ENCODE measurements at places on chromosomes 5 and 9.

- DNase-seq = no peak
These were observed 5.8 kb upstream of the MYOZ3 start for GRCh38 chr5:150655221-150655620.

DNA sequence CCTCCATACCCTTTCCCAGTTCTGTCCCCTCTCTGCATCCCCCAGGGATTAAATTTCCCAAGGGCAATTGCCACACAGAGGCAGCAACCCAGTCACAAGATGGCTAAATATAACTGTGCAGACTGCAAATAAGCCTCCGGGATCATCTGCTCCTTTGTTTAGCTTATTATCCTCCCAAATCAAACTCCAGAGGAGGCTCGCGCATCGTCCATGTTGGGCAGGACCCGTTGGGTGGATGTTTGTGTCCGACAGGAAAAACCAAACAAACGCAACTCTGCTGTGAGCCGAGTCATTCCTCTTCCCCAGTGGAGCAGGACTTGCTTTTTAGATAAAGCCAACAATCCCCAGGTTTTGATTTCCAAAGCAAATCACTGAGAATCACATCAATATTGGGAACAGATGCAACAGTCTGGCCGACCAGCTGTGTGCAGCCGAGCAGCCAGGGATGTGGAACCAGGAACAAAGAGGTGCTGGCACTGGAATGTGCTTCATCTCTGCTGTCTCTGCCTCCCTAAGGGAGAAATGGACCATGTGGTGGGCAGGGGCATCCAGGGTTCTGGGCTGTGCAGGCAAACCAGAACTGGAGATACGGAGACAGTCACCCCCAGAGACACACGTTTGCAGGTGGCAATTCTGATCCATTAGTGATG lies 89.8 kb downstream of the PTTG1 start:
- DNase-seq = no peak

- DNase-seq = peak; percentile 93
These were observed 320.1 kb upstream of the TARS1 start for GRCh38 chr5:33120671-33121070.

DNA sequence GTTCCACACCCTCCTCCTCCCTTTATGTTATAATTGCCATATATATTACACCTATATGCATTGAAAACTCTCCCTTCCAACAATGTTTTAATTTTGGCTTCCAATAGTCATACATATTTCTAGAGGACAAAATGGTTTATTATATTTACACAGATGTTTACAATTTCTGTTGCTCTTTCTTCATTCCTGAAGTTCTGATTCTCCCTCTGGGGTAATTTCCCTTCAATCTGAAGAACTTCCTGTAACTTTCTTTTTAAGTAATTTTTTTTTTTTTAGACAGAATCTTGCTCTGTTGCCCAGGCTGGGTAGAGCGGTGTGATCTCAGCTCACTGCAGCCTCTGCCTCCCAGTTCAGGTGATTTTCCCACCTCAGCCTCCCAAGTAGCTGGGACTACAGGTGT lies 173.0 kb upstream of the MAP1B start:
- DNase-seq = no peak

DNA sequence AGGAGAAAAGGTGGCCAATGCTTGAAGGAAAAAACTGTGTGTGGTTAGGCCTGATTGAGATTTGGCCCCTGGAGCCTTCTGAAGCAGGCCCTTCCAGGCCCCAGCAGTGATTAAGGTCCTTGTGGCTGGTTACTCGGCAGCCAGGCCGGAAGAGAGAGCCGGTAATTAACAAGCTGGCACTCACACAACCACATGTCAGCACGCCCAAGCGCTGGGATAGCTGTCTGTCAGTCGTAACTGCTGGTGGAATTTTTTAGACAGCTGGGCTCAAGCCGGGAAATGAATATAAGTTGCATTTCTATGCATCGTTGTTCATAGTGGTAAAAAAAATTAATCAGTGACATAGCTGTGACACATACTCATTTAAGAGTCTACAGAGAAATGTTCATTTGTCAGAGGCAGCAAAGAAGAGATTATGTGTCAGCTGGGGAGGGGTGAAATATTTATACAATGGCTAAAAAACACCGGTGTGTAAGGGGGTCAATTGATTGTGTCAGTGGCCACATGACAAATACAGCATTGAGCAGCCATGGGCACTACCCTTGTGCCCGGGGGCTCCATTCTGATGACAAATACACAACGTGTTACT lies 13.7 kb upstream of the ARAP3 start:
- DNase-seq = no peak

GRCh38 chr5:72760259-72760658 lies 56.2 kb upstream of the TNPO1 start:
- DNase-seq = no peak

- DNase-seq = no peak
These were observed 30.7 kb downstream of the INVS start for GRCh38 chr9:100129772-100130171.

DNA sequence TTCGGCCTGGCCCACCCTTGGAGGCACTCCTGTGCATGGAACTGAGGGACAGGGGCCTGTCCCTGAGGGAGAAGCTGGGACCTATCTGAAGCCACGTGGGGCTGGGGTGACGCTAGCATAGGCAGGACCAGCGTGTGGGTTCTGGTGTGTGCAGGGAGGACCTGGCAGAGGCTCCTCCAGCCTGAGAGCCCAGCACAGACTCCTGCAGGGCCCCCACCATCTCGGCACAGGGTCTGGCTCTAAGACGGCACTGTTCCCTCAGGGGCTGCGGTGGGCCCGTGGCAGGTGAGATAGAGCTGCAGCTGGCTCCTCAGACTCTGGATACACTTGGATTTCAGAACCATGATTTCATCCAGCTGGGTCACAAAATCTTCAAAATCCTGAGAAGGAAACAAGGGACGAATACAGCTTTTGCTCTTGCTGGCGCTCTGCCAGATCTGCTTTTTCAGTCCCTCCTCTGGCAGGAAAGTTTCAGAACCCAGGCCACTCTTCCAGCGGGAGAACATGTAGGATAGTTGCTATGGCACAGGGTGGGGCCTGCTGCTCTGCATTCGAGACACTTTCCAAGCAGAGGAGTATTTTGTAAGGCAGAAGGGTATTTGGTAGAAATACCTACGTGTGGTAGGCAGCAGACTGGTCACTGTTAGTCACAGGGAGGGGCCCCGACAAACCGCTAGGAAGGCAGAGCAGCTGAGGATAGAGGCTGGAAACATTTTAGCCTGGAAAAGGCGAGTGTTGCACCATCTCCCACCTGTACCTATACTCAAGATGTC lies 74.7 kb downstream of the KIF24 start:
- peak; percentile 92 for DNase-seq

- DNase-seq = no peak
These were observed 114.0 kb downstream of the ADAMTS2 start for GRCh38 chr5:179231309-179231708.

DNA sequence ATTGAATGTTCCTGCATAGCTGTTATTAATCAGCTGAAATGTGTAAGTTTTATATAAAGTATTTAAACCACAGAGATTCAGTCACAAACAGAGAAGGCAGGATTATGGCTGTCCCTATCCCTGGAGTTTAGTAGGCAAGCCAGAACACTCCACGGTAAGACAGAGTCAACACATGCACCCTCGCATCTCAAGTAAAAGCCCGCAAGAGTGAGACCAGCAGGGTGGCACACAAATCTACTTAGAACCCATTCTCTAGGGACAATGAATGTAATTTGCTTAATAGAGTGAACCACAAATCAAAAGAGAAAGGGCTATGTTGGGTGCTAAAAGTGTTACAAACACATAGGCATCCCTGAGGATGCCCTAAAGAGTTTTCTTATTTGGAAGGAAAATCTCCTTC lies 35.1 kb downstream of the LPAR1 start:
- DNase-seq = no peak

DNA sequence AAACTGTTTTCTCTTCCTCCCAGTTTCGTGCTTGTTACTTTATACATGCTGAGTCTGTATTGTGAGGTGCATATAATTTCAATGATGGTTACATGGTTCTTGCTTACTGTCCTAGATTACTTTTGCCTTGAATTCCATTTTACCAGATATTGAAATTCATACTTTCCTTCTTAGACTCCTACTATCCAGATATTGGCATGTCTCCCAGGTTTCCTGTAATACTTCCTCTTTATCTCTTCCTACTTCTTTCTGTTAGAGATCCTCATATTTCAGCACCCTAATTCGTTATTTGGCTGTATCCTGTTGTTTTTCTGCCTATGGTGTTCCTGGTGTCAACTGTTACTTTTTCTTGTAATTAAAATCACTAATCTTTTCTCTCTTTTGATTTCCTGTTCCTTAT lies 522.1 kb downstream of the CCDC171 start:
- DNase-seq = no peak

DNA sequence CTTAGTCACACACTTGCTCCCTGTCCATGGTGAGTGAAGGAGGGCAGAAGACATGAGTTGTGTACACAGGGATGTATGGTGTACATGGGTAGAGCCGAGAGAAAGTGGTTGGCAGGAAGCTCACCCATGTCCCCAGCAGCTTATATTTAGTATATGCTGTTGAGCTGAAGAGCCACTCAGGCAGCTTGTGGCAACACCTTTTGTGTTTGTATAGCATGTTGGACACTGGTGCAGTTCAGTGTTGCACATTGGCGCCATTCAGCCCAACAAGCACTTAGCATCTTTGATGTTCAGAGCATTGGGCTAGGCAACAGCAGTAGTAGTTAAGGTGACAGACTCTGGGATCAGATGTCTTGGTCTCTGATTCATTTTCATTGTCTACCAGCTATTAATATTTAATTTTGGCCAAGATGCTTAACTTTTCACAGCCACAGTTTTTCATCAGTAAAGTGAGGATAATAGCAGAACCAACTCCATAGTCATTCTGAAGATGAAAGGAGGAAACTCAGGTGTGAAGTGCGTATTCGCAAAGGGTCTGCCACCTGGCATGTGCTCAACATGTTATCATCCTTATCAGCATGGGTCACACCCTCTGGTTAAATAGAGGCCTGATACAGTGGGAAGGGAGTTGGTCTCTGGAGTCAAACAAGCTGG lies 184.8 kb downstream of the NR3C1 start:
- no peak for DNase-seq

DNA sequence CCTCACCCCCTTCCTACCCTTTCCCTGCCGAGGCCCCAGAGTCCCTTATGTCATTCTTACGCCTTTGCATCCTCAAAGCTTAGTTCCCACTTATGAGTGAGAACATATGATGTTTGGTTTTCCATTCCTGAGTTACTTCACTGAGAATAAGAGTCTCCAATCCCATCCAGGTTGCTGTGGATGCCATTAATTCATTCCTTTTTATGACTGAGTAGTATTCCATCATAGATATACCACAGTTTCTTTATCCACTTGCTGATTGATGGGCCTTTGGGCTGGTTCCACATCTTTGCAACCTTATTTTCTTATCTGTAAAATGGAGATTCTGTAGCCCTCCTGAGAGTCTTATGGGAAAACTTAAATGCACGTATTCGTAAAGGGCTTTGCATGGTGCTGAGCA lies 36.8 kb downstream of the CRB2 start:
- DNase-seq = no peak

DNA sequence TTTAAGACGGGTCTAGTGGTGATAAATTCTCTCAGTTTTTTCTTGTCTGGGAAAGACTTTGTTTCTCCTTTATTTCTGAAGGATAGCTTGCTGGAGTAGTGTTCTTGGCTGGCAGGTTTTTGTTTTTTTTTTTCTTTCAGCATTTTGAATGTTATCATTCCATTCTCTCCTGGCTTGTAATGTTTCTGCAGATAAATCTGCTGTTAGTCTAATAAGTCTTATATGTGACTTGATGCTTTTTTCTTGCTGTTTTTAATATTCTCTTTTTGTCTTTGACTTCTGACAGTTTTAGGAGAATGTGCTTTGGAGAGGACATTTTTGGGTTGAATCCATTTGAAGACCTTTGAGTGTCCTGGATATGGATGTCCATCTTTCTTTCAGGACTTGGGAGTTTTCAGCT lies 16.0 kb downstream of the HSD17B4 start:
- no peak for DNase-seq

DNA sequence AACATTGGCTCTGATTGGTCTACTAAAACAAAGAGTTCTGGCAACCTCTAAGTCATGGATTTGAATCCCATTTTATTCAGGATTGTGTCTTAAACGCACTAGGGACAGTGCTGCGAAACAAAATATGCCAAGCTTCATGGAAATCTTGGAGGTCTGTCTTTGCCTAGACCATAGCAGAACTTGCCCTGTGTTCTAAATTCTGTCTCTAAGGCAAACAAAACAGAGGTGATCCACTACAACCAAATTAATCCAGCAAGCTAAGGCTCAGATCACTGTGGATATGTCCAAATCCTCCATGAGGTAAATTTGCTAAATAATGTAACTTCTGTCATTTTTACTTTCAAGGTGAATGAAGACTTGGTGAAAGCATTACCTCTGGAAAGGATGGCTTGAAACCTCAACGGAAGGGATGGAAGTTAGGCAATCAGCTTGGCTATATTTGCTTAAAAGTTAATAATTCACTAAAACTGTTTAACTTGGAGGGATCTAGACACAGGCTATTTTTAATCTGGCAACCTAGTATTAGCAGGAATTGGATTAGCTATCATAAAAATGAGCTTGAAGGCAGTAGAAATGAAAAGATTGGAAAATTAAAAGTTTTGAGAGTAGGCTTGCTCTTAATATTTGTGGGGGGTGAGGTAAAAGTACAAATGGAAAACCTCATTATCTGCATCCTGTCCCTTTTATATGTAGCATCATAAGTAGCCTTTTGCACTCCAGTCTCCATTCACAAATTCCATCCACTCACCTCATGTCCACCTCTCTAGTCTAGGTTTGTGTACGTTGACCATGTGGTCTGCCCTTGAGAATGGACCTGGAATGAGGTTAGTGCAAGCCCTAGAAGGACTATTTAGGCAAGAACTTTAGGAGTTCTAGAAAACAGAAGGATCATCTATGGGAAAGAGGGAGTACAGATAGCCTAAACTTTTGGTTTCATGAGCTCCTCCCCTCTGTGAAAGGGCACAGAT lies 176.2 kb downstream of the SMC2 start:
- no peak for DNase-seq

DNA sequence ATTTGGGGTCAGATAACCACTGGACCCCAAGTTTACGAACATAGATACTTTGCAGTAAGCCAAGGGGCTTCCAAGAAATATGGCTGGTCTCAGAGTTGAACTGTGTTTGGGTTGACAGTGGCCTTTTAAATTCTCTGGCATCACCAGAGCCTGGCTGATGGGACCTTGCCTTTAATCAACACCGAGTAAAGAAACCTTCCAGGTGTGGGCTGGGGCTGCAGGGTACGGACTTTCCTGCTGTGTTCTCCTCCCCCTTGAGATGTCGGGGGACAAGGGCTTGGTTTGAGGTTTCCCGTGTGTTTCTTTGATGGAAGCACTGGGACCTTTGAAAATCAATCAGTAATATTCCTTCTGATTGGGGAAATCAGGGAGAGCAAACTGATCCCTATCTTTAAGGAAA lies 140.1 kb downstream of the MTX3 start:
- no peak for DNase-seq

GRCh38 chr5:178564811-178565550 lies 25.2 kb downstream of the COL23A1 start:
- no peak for DNase-seq

DNA sequence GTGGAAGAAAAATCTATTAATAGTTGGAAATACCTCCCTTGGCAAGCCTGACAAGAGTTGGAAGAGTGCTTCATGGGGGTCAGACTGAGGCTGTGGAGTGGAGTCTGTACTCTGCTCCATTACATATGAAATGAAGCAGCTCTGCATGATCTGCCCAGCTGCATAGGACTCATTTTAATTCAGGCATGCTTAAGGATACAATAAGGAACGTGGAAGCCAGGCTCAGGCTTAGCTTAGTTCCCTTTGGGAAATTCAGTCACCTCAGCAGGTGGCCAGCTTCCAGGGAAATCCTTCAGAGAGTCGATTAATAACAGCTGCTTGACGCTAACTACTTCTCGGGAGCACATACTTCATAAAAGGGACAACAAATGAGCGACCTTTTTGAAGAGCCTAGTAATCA lies 1672.9 kb upstream of the WWC1 start:
- no peak for DNase-seq
